Neural crest cell (in vitro differentiated cells): ENCODE measurements at places on chromosomes 12 and 14. TPM values are rescaled to one million over a fixed set of nuclear protein-coding genes. Genes with fewer than 3 reads are reported as not detected.
A peak's percentile ranks its signal among the peaks of the same experiment; 100 is the strongest.

- DNase-seq = no peak
Observed at GRCh38 chr14:34713122-34713680, 1.2 kb downstream of the CFL2 start.

- no peak for DNase-seq
Observed at GRCh38 chr12:79615596-79616560, 74.9 kb downstream of the PAWR start.

GRCh38 chr14:20772650-20773049, 4.4 kb downstream of the EDDM3B start:
- DNase-seq = no peak

GRCh38 chr14:76432827-76433752, 57.2 kb downstream of the ESRRB start:
- DNase-seq = no peak

DNA sequence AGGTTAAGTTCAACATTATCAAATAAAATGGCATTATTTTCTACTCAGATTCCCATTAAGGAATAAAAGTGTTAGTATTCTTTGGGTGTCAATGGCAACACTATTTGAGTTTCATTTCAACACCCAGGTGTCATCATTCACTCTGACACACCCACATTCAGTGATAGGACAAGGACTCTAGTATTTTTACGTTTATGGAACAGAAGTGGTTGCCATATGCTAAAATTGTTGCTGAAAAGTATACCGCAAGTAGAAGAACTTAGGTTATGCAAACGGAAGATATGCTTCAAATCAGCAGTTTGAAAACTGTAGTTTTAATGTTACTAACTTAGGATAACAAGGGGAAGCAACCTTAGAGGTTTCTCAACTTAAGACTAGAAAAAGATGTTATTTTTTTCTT, 20.0 kb upstream of the SGPP1 start:
- DNase-seq = no peak

- DNase-seq = no peak
Observed at GRCh38 chr12:120283318-120283717, 8.4 kb downstream of the RNU4-2 start.

LRP1-AS gene
- total RNA-seq = not detected in 2 replicates

GRCh38 chr12:28882444-28882843, 266.6 kb upstream of the FAR2 start:
- no peak for DNase-seq

DNA sequence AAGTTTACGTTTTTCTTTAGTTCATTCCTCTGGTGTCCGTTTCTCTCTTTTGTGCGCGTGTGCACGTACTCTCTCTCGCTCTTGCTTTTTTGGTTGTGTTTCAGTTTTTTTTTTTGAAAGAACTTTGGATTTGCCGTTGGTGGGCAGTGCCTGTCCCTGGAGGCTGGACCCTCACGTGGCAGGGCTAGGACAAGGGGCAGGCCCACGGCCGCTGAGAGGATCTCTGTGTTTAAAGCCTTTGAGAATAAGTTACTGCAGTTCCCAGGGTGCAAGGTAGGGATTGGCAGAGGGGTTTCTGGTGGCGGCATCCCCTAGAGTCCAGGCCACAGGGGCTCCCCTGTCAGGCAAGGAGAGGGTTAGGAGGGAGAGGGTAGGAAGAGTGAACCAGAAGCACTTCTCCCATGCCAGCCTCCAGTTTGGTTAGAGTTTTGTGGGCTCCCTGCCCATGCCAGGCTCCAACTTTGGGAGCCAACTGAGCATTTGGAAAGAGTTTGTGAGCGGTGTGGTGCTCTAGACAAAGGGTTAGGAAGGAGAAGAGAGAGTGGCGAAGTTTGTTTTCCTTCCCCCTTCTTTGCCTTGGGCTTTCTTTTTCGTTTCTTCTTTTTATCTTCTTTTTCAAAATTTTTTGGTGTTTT, 30.5 kb downstream of the ZFHX2 start:
- no peak for DNase-seq

OR4E2 gene
- total RNA-seq = not detected in 2 replicates

- DNase-seq = no peak
Observed at GRCh38 chr14:35708062-35708461, 101.0 kb downstream of the RALGAPA1 start.

LYSET gene
- total RNA-seq = 31.1 and 31.2 TPM in 2 replicates

DNA sequence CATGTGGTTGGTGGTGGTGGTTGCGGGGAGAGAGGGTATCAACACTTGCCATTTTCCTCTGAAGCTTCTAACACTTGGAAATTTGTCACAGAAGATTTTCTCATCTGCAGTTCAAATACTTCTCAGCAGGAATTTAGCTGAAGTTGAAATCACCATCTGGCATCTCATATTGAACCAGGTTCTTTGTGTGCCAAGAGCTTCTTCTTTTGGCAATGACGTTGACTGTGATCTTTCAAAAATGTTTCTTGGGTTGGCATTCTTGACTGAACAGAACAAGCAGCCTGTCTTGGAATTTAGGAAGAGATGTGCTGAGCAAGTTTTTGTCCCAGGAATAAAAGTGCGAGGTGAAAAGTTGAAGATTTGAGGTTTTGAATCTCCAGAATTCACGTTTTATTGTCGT, 8.7 kb upstream of the NIN start:
- DNase-seq = no peak

- DNase-seq = no peak
Observed at GRCh38 chr12:115375186-115375991, 691.4 kb upstream of the TBX3 start.

DNA sequence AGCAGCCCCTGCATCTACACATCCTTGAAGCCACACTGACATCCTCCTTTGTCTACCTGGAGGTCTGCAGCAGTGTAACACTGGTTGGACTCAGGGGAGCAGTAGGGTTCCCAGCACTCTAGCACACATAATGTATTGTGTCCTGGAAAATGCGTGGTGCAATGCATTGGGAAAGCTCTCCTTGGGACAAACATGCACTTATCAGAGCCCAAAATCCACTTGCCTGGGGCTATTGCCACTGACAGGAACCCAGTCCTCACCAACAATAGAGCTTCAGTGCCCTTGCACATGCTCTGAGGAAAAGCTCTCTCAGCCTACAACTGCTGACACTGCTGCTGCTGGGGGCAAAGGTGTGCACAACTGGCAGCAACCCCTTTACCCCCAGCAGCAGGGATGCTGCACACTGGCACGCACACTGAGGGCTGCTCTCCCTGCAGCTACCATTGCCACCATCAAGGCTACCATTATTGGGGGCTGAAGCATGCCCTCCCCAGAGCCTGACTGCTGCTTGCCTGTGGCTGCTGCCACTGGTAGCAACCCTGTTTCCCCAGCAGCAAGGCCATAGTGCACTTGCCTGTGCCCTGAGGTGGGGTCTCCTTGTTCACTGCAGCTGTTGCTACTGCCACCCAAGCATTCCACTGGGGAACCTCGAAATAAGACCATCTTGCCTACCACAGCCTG, 221.9 kb downstream of the SLC38A4 start:
- no peak for DNase-seq

GRCh38 chr12:17342381-17342961, 736.5 kb upstream of the LMO3 start:
- DNase-seq = no peak

DNA sequence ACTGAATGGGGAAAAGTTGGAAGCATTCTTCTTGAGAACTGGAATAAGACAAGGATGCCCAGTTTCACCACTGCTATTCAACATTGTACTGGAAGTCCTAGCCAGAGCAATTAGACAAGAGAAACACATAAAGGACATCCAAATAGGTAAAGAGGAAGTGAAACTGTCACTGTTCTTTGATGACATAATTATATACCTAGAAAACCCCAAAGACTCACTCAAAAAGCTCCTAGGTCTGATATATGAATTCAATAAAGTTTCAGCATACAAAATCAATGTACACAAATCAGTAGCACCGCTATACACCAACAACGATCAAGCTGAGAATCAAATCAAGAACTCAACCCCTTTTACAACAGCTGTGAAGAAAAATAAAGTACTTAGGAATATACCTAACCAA, 157.3 kb upstream of the DDHD1 start:
- no peak for DNase-seq

DNA sequence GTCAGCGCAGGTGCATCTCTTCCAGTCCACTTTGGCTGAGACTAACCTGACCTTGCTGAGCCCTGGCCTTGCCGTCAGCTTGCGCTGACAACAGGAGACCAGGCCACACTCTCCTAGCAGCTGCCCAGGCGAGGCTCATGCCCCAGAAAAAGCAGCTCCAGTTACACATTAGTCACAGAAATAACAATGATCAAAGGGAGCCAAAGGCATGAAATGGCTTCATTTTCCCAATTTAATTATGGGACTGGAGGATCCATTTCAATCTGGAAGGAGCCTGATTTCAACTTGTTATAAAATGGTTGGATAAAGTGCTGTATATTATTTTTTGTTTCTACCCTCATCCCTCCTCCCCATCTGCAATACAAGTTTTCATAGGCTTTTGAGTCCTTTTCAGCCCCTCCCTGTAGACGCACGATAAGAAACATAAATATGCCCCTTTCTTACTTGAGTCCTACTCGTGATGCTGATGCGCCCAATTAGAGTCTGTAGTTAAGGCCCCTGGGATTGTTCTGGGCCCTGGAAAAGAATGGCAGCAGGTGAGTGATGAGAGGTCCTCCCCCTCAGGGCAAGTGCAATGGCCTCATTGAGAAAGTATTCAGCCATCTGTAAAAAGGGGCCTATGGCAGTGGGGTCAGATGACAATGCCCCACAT, 376.0 kb downstream of the C12orf75 start:
- DNase-seq = no peak

ESRRB gene
- total RNA-seq = 0.28 and 0.77 TPM in 2 replicates

DNA sequence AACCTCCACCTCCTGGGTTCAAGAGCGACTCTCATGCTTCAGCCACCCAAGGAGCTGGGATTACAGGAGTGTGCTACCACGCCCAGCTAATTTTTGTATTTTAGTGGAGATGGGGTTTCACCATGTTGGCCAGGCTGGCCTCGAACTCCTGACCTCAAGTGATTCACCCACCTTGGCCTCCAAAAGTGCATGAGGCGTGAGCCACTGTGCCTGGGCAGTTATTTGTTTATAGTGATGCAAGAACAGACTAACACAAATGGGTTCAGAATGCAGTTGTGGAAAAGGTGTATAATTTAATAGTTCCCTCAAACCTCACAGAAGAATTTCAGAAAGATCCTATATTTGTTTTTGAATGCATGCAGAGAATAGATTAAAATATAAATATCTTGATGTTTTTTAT, 447.1 kb downstream of the ZFP36L1 start:
- no peak for DNase-seq

- no peak for DNase-seq
Observed at GRCh38 chr14:69300601-69301221, 40.8 kb downstream of the GALNT16 start.

DNAJC22 gene
- 0.32 and 0.35 TPM in 2 replicates for total RNA-seq

GRCh38 chr12:121050725-121051124, 11.7 kb upstream of the OASL start:
- no peak for DNase-seq

- peak; percentile 16 for DNase-seq
Observed at GRCh38 chr12:71947645-71948105, 9.0 kb downstream of the TPH2 start.

DNA sequence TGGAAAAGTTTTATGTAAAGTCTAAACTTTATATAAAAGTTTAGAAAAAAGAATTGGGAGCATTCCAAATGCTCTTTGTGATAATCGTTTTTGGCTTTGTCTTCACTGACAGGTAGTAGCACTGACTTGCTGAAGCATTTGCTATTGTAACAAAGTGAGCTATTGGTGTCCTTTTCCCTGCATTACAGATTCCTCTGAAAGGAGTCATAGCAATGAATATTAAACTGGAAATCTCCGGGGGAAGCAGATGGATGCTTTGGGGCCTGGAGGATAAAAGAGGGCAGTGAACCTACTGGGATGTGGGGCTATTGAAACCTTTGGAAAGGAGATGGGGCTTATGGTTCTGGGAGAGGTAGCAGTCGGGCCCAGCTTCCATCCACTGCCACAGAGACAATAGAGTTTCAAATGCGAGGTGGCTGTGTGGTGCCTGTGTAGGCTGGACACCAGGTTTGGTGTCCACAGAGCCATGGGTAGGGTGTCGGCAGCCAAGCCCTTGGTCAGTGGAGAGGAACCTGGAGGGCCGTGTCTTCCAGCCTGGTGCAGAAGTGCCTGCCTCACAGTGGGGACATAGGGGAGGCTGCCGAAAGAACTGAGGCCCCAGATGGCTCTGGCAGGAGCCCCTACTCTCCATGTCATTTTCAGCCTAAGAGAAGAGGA, 10.1 kb downstream of the GSG1 start:
- DNase-seq = no peak

GRCh38 chr14:21229821-21230220, 39.4 kb downstream of the HNRNPC start:
- no peak for DNase-seq

CLEC2A gene
- total RNA-seq = not detected in 2 replicates

- no peak for DNase-seq
Observed at GRCh38 chr12:111434680-111435338, 29.1 kb downstream of the SH2B3 start.

- DNase-seq = no peak
Observed at GRCh38 chr12:32698285-32698684, 19.2 kb downstream of the DNM1L start.

DNA sequence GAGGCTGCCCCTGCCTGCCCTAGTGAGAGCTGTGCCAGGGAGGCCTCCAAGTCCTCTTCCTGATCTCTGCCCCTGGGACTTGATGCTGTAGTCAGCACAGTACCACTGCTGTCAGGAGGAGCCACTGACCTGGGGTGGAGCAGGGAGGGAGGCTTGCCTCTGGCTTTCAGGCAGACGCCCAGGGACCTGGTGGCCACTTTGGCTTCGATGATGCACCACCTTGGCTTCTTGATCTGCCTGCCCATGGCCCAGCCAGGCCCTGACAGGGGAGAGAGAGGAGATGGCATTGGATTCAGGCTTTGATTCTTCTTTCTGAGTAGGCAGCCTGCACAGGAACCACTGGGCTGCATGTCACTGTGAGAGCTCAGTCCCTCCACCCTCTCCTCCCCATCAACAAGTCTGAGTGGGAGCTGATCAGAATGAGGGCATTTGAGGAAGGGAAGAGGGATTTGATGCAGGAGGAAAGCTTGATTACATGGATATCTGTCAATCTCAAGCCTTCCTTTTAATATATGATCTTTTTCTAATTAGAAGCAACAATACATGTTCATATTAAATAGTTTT, 24.7 kb downstream of the TMEM63C start:
- DNase-seq = no peak

DNA sequence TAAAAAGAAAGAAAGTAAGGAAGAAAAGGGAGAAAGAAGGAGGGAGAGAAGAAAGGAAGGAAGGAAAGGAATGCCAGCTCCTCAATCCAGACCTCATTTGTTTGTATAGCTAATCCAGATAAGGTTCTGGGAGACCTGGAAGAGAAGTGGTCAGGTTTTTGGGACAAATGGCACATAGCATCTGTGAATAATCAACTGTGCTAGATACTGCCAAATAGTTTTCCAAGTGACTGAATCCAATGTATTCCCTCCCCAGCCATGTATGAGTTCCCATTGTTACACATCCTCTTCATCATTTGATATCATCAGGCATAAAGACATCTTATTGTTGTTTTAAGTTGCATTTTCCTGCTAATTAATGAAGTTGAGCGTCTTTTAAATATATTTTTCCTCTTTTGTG, 18.6 kb upstream of the PTGR2 start:
- no peak for DNase-seq

ACOT6 gene
- not detected in 2 replicates for total RNA-seq

NOVA1 gene
- 62.2 and 62.7 TPM in 2 replicates for total RNA-seq
